ENCODE measurements at places on chromosomes 7 and 10.

- DNase-seq, result no peak
Observed at GRCh38 chr7:117639966-117640365, 160.1 kb downstream of the CFTR start.

GRCh38 chr10:82934429-82934828 lies 1059.4 kb downstream of the NRG3 start:
- DNase-seq, result no peak

- DNase-seq, result no peak
Observed at GRCh38 chr7:157568106-157568769, 231.4 kb downstream of the DNAJB6 start.

GRCh38 chr10:65566906-65567305 lies 1358.9 kb upstream of the LRRTM3 start:
- DNase-seq, result no peak

DNA sequence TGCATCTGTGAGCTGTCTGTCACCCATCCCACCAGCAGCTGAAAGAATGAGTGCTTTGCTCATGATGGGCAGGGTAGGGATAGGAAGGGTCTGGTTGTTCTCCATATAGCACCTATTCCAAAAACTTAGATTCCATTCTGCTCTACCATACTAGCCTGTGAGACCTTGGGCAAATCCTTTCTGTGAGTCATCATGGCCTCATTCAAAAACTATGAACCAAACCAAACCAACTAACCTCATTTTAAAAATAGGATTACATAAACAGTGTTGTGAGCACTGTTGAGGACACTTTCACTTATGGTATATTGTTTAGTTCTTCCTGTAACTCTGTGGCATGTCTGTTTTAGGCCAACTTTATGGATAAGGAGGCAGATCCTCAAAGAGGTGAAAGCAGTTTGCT lies 30.9 kb upstream of the STEAP4 start:
- DNase-seq, result no peak

- DNase-seq, result no peak
Observed at GRCh38 chr7:4834601-4835397, 27.0 kb downstream of the PAPOLB start.

GRCh38 chr7:152633504-152633903 lies 42.4 kb downstream of the XRCC2 start:
- DNase-seq, result no peak

DNA sequence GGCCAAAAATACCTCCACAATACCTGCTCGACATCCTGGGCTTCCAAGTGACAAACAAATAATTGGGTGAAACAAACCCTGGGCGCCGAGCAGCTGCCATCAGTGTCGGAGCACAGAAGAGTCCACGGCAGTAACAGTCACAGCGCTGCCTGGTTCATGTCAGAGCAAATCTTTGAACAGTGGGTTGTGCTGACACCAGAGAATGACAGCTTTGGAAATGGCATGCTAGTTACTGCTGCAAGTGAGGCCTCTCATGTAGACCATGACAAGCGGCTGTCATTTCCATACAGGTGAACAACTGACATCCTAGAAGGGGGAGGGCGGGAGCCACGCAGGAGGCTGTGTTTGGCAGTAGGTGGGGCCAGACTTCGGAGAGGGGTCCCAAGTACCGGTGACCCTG lies 420.5 kb upstream of the GALNT17 start:
- no peak for DNase-seq

DNA sequence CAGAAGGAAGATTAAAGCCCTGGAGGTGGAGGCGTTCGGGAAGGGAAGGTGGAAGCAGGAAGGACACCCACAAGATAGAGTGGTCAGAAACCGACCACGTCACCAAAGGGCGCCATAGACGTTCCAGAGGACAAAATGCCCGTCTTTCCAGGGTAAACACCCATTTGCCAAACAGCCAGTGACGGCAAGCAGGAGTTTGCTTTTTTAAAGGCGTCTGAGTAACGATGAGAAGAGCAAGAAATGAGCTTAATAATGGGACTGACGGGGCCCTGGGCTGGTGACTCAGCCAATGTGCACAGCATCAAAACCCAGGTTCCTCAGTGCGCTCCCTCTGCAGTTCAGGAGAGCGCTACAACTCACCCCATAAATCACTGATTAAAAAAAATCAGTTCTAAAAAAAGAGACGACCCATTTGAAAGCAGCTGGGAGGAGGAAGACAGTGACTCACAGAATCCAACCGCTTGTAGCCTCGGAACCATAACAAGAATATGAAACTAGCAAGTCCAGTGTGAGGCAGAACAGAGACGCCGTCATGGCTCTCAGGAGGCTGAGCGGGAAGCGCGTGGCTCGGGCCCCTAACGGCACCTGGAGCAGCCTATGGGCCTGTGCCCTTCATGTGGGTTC lies 5.9 kb downstream of the DIP2C start:
- DNase-seq, result no peak

DNA sequence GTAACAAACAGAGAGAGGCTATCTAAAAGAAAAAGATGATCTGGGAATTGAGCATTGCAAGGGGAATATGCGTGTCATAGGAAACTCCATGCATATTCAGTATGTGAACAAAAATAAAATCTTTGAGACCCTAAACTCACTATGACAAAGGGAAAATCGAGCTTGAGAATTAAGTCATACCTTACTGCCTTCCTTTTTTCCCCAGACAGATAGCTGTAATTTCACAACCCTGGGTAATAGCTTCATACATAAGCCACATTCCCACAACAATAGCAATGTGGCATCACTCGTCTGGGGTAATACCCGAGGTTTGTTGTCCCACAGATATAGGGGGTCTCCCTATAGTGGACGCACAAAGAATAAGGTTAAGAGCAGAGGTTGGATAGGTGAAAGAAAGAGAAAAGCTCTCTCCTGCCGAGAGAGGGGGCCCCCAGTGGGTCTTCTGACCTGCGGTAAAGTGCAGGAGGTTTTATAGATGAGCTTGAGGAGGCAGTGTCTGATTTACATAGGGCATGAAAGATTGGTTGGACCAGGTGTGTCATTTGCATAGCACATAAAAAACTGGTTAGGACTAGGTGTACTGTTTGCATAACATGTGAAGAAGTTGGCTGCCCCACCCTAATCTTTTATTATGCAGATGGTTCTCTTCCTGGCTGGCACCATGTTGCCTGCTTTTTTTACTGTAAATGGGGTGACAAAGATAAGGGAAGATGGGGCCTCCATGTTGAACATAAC lies 11.6 kb downstream of the CYP3A43 start:
- DNase-seq, result no peak

DNA sequence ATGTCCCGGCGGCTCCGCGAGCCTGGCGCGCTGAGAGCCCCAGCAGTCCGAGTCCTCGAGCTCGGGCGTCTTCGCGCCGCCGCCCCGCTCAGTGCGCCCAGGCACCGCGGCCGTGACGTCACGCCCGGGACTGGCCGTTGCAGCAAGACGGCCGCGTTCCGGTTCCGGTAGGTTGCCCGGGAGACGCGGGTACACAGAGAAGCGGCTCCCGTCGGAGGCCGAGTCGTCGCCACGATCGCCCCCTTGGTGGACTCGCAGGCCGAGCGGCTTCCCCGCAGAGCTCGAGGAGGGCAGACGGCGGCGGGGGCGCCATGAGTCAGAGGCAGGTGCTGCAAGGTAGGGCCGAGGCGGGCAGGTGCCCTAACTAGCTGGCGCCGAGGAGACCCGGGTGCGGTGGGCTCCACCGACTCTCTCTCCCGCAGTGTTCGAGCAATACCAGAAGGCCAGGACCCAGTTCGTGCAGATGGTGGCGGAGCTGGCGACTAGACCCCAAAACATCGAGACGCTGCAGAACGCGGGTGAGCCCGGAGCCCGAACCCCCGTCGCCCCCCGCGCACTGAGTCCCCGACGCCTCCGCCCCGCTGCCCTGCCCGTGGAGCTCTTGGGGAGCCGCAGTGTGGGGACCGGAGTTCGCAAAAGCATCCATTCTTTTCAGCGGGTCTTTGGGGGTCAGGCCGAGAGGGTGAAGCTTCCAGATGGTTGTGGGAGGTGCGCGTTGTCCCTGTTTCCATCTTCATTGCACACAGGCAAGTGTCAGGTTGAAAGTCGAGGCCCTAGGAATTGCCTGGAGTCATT lies at the start of gene SPAG6:
TSS of gene SPAG6 (plus strand) at position 196 of the 795 bp plus-strand sequence. CDS start at position 312, 116 bp downstream.
- DNase-seq, result no peak

DNA sequence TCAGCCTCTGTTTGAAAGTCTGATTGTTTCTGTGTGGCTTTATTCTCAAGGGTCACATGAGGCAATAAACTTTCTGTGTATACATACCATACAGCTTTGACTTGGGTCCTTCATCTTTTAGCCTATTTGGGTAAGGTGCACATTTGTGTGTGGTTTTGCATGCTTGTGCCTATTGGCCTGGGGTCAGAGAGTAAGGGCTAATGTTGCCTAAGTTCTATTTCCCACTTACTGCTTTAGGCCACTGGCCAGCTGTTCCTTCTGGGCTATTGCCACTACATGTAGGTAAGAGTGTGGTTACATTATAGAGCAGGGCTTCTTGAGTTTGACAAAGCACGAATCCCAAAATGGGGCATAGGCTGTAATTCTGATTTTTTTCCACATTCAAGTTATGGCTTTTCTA lies 21.8 kb downstream of the BBIP1 start:
- no peak for DNase-seq

DNA sequence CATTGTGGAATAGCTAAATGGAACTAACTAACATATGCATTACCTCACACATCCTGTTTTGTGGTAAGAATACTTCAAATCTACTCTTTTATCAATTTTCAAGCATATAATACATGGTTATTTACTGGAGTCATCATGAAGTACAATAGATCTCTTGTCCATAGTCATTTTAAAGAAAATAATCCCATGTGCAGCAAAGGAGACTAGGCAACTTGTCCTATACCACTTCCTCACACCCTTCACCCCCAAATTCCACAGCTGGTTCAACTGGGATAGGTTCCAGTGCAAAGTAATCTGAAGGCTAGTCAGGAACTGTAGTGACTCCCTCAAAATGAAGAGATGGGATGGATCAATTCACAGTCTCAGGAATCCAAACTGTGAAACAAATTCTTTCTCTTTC lies 176.1 kb downstream of the SGMS1 start:
- DNase-seq, result no peak

DNA sequence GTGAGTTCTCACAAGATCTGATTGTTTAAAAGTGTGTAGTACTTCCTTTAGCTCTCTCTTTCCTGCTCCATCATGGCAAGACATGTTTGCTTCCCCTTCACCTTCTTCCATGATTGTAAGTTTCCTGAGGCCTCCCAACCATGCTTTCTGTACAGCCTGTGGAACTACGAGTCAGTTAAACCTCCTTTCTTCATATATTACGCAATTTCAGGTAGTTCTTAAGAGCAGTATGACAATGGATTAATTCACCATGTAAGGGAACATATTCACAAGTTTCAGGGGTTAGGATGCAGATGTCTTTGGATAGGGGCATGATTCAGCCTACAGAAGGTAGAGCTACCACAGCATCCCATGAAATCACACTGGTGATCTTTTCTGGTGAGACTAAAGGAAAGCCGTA lies 174.7 kb downstream of the GPR158 start:
- DNase-seq, result no peak

DNA sequence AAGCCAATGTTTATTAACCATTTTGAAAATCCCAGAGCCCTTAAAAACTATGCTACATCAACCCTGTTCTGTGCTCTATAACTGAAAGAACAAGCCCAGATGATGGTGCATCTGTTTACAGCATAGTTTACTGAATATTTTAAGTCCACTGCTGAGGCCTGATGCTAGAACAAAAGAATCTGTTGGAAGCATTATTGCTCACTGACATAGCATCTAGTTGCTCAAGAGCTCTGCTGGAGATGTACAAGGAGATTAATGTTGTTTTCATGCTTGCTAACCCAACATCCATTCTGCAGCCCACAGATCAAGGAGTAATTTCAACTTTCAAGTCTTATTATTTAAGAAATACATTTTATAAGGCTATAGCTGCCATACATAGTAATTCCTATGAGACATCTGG lies 181.3 kb upstream of the FEZF1 start:
- DNase-seq, result no peak

DNA sequence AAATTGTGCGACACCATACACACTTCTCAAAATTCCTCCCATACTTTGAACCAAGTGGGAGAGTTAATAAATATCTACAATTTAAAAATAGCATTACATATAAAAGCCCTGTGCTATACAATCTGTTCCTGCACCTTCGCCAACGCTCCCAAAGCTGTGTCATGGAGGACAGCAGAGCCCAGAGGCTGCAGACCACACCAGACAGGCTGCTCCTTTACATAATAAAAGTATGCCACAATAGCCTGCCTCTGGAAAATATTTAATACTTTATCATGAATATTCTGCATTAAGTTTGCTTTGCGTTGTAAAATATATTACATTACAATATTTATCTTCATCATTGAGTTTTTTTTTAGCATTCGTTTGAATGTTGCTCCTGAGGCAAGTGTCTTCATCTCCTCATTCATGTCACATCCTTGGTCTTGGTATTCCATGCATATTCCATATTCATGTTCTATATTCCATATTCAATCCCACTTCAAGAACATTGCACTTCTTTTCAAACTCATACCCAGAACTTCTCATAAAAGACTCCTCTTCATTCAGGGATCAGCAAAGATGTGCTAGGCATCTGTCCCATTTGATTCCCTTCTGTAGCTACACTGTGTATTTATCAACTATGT lies 663.9 kb downstream of the POM121L12 start:
- DNase-seq, result no peak

- no peak for DNase-seq
Observed at GRCh38 chr10:126939706-126940105, 34.5 kb downstream of the DOCK1 start.

DNA sequence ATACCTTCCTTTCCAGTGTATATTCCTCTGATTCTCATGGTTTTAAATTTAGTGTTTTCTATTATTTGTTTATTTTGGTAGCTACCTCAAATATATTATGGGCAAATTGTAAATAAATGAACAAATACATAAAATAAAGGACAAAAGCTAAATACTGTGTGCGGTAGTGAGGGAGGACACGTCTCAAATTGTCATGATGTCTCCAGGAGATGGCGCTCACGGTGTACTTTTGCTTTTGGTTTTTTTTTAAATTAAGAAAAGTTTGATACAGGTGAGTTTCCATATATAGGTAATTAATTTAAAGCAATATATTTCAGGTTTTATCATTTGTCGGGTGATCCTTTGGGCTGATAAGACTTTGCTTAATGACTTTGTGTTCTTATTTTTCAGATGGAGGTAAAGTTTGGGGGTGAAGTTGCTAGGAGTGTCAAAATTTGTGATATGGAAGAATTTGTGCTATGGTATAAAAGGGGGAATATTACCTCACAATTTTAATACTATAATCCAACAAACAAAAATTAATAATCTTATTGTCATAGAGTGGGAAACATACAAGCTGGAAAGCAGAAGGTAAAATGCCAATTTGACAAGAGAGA lies 68.4 kb upstream of the TMEM229A start:
- DNase-seq, result peak; percentile 55

- no peak for DNase-seq
Observed at GRCh38 chr10:91367558-91367957, 42.6 kb upstream of the HECTD2 start.

DNA sequence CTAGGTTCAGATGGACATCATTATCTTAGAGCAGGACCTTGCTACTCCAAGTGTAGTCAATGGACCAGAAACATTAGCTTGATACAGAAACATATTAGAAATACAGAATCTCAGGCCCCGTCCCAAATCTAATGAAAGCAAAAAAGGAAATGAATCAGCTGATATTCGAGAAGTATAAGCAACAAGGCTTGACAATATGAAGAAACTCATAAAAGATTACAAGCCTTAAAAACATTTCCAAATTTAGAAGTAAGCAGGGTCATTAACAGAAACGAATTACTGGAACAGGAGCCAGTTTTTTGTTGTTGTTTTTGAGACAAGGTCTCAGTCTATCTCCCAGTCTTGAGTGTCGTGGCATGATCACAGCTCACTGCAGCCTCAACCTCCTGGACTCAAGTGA lies 40.5 kb upstream of the GSAP start:
- DNase-seq, result no peak

Data from K562 (cell line).